ENCODE measurements at places on chromosomes 3 and 15. TPM values are rescaled to one million over a fixed set of nuclear protein-coding genes. Genes with fewer than 3 reads are reported as not detected.

Gene PLA2G4E
- polyA plus RNA-seq, result not detected

Gene DALRD3
- polyA plus RNA-seq, result 80.5 TPM

Gene MEX3B
- 11.8 TPM for polyA plus RNA-seq

Gene OR5H14
- polyA plus RNA-seq, result not detected

- no peak for DNase-seq
Measured at GRCh38 chr3:151034303-151034702, 51.2 kb upstream of the MED12L start.

DNA sequence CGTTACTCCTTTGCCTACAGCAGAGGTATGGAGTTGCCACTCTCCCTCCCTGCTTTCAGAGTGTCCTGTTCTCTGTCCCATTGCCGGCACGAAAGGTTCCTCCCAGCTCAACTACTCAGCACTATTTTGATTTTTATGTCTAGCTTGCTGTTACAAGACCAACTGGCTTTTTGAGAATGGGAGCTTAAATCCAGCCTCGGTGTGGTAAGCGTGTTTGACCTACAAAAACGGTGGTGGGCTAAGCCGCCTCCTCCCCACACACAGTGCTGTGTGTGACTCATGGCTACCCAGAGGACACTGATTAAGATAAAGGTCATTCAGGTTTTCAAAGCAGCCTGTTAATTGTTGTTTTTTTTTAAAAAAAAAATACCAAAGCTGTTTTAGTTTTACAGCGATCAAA, 64.5 kb downstream of the LRTM1 start:
- DNase-seq, result no peak

- no peak for DNase-seq
Measured at GRCh38 chr3:177906578-177907229, 629.5 kb upstream of the KCNMB2 start.

- no peak for DNase-seq
Measured at GRCh38 chr15:43169888-43170287, 15.3 kb upstream of the CCNDBP1 start.

- DNase-seq, result no peak
Measured at GRCh38 chr15:58562135-58562534, 130.3 kb downstream of the LIPC start.

DNA sequence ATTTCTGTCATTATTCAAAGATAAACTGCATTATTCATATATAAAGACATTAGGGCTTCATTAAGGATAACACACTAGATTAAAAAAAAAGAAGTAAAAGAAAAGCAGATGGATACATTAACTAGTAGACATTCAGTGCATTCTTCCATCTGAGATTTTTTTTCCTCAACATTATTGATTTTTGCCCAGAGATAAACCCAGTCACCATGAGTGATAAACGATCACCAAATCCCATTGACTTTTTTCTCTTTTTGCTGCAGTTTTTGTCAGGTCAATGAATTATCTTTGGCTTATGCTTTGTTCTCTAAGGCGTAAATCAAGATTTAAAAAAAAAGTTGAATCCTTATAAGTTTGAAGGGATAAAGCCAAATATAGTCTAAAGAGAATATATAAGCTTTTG, 925.0 kb downstream of the GBE1 start:
- DNase-seq, result no peak

Data from right renal cortex interstitium (tissue), 3 donors.